ENCODE measurements at places on chromosomes 4 and X.

DNA sequence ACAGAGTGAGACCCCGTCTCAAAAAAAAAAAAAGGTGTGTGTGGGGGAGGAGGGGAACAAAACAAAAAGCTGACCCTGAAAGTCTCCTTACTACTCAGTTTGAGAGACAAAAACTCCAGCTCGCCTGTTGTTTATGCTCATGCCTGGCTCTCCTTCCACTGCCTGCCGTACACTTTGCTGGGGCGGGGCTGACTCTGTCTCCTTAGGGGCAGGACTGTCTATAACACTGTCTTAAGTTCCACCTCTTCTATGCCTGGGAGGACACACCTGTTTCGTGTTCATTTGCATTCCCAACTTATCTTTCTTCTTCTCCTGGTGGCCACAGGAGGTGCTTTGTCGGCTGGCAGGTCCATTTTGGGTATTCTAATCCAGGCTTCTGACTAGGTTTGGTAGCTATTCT, 81.4 kb downstream of the MTNR1A start:
- DNase-seq, result no peak

DNA sequence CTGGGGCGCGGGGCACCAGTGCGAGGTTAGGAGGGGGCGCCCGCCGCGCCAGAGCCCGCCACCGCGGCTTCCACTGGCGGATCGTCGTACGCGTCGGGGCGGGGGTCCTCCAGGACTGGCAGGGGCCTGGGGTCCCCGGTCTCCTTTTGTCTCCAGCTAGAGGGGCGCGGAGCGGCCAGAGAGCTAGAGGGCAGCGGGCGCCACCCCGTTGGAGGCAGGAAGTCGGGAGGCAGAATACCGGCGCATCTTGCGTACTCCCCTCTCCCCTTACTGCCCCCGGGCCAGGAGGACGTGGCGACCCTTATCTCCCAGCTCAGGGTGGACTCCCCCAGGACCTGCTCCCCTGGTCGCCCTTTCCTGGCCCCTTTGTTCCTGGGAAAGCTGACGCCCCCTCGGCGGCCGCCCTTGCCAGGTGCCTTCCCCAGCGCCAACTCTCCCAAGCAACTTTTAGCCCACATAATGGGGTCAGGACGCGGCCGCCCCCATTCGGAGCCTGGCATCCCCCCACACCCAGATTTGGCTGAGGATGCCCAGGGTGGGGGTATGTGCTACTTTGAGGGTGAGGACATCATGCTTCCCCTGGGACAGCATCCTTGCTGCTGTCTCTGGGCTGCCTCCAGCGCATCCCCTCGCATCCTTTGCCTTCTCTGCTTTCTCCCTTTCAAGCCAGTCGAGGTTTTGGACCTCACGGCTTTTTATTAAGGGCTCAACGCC, 933 bp downstream of the CNKSR2 start:
- no peak for DNase-seq

- DNase-seq, result no peak
Observed at GRCh38 chr4:159150396-159150795, 47.5 kb downstream of the RAPGEF2 start.

DNA sequence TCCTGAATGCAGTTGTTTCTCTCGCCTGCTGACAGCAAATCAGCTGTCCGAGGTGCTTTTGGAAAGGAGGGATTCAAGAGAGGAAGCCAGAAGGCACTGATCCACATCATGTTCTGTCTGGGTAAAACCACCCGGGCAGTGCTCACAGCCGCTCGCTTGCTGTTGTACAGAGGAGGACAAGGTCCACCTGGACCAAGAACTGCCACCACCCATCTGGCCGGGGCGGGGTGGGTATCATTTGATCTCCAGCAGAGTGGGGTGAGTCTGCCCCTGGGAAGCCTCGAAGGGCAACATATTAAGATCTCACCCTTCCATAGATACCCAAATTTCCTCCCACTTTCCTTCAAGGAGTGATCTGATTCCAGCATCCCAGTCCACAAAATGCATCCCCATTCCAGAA, 113.1 kb downstream of the DCTD start:
- no peak for DNase-seq

- no peak for DNase-seq
Observed at GRCh38 chrX:132257116-132257515, 37.9 kb upstream of the RAP2C start.

GRCh38 chr4:41977709-41978108, 3.8 kb upstream of the DCAF4L1 start:
- DNase-seq, result no peak

DNA sequence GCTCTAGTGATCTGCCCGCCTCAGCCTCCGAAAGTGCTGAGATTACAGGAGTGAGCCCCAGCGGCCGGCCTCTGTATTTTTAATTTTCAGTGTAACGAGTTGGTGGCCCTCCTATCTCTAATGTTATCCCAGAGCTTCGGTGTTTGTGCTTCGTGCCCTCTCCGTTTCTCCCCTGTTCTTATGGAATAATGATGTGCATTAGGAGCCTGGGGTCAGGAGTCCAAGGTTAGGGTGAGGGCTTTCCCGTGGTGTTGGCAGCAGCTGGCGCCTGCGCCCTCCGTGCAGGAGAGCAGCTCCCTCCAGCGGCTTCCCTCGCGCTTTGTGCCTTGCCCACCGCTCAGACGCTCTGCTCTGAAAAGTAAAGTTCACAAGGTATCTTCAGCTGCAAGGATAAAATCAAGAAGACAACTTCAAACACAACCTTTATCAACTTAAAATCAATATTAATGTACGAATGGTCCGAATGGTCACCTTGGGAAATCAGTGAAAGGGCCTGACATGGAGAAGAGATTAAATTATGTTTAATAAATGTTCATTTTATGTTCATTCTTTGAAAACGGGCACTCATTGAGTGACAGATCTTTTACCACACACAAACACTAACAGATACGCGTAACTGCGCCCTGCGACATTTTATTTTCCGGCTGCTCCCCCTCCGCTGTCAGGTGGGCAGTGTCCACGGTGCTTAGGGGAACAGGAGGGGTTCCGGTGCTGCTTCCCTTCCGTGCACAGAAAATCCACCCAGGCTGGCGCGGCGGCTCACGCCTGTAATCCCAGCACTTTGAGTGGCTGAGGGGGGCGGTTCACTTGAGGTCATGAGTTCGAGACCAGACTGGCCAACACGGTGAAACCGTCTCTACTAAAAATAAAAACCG, 62.4 kb downstream of the TRAPPC11 start:
- DNase-seq, result peak; percentile 23

GRCh38 chrX:133985967-133986683, 731 bp upstream of the GPC3 start:
- DNase-seq, result no peak

DNA sequence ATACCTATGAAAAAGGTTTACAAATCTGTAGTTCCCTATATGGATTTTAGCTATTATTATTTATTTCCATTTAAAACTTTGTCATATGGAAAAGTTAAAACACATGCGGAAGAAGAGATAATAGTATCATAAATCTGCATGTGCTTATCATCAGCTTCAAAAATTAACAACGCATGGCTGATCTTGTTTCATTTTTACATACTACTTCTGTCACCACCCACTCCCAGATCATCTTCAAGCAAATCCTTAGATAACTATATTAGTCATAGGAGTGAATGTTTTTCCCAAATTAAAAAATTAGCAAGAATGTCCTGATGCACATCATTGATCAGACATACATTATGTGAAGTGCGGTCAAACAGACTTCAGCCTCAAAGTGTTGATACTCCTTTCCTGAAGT, 24.6 kb upstream of the MOB1B start:
- DNase-seq, result no peak

GRCh38 chr4:118390121-118390520, 37.3 kb upstream of the PRSS12 start:
- DNase-seq, result no peak

DNA sequence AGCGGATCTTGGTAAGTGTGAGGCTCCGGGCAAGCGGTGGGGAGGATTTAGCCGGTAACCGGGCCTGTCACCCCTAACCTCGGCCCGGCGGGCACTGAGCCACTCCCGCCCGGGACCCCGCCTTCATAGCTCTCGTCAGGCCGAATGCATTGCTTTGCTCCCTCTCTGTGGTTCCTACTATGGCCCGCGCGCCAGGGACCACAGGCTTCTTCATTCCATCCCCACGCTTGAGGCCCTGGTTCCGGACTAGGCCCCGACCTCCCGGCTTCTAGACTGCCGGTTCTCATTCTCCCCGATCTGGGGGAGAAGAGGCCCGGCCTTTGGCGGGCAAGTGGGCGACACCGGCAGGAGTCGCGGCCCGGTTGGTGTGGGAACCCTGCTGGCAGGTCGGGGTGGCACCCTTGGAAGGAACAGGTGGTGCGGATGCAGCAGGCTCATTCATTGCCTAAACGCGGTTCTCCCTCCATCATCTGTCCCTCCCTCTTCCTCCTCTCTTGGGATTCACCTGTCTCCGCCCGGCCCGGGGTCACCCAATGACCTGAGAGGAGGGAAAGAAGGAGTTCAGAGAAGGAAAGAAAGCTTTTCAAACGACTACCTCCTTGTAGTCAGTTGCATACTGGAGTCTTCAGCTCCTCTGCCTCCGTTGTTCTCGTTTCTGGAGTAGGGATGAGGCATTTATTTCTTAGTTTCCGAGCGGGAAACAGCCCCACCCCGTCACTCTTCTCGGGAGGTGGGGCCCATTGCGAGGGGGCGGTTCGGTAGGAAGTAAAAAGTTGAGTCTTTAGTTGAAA, at the start of gene NDUFC1:
NDUFC1 (minus strand) TSS at position 657 of the 791 bp plus-strand sequence. CDS start 6,679 bp downstream, outside the sequence.
- DNase-seq, result peak; percentile 62

DNA sequence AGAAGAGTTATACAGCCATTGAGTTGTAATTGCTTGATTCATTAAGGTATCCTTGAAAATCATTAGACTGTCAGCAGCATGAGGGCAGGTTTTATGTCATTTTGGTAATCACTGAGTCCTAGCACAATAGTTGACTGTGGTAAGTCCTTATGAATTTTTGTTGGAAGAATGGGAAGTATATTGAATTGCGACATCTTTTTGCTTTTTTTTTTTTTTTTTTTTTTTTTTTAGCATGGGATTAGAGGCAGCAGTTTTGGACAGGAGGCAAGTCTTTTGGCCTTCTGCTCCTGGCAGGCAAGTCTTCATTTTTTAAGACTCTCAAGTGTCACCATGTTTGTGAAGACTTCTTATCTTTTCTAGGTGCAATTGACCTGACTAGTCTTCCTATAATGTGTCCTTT, 29.7 kb downstream of the PRRG1 start:
- no peak for DNase-seq

DNA sequence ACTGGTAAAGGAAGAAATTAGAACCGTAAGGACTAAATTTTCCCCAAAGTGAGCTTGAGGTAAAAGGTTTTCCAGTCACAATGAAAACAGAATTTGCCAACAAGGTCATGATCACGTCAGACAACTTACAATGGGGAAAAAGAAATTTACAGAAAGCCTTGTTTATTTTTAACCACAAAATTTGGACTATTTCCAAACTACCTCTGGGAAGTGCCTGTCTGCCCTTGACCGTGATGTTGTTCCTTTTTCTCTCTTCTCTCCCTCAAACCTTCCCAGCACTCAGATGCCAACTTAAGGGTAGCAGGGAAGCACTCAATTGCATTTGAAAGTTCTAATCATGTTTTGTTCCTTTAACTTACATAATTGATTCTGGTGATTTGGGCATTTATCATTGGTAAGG, 32.5 kb downstream of the MEPE start:
- DNase-seq, result no peak

GRCh38 chr4:178427663-178428062, 985.4 kb upstream of the AGA start:
- no peak for DNase-seq

GRCh38 chr4:119008761-119009160, 120.1 kb downstream of the SYNPO2 start:
- DNase-seq, result no peak

GRCh38 chrX:153608376-153608775, 9.4 kb upstream of the CCNQ start:
- no peak for DNase-seq

GRCh38 chr4:94911106-94911505, 153.4 kb downstream of the BMPR1B start:
- no peak for DNase-seq

DNA sequence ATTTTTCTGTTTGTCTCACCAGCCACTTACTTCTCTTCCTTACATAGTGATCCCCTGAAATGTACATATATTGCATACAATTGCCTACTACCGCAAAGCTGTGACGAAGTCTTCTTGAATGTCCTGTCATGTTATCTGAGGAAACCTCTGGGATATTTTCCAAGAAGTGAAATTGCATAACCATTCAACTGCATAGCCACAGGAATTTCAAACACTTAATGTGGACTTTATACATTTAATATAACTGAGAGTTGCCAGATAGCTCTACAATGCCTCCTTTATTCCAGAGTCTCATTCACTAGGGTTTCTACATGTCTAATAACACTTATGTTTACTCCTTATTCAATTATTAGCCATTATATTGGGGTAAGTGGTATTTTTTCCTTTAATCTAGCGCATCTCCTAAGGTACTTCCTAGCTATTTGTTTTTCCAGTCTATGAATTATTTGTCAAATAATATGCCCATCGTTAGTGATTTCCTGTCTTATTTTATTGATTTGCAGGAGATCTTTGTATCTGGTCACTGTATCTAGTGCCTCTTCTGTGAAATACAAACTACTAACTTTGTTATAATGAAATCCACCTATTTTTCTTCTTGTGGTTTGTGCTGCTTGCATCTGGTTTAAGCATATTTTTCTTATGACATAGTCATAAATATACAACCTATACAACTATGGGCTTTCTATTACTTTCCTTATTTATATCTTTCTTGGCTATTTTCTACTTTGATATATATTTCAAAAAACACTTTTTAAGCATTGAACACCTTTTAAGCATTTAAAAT, 69.2 kb upstream of the GRID2 start:
- DNase-seq, result no peak

DNA sequence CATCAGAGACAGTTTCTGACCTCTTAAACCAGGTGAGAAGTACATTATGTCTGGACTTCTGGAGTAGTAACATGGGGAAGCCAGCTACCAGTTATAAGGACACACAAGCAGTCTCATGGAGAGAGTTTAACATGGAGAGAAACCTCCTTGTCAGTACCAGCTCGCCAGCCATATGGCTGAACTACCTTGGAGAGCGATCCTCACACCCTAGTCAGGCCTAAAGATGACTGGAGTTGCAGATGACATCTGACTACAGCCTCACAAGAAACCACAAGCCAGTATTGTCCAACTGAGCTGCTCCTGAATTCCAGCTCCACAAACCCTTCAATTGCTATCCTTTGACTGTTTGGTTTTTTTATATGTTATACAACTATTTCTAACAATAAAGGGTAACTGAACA, 49.8 kb downstream of the PDHA2 start:
- DNase-seq, result no peak

GRCh38 chr4:112559053-112559452, 43.1 kb upstream of the NEUROG2 start:
- DNase-seq, result no peak

GRCh38 chr4:161320377-161320776, 843.4 kb downstream of the FSTL5 start:
- no peak for DNase-seq

DNA sequence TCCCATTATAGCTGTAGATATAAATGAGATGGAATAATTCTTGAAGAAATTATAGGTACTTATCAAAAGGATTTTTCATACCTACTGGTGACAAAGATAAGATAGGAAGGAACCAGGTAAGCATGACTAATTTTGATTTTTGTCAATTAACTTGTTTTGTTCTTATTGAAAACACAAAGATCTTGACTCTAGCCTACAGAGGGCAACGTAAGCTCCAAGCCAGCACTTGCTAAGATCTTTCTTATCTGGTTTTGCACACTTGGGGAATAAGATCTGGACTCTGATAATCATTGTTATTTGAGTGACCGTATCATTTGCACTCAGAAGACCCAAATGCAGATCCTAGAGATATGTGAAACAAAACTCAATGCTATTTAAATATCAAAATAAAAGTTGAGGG, 223.4 kb downstream of the VEGFC start:
- DNase-seq, result no peak

GRCh38 chr4:183030309-183030708, 68.7 kb upstream of the WWC2 start:
- no peak for DNase-seq
